Fibroblast of skin of scalp (primary cell): ENCODE measurements at places on chromosomes 12 and 14.

DNA sequence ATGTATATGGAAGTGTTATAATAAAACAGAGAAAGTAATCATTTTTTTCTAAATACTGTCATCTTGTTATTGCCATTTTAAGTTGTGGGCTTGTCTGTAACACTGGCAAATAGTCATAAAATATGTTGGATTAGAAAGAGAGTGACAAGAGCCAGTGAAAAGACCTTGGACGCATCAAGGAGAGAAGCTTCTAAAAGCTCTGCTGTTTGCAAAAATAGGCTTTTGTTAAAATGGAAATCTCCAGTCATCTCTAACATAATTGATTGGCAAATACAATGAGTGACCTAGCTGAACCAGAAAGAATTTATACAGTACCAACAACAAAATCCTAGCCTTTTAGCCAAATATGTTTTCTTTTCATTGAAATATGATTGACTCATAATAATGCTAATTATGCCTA is 245.8 kb upstream of the RMST start:
- DNase-seq: no peak

DNA sequence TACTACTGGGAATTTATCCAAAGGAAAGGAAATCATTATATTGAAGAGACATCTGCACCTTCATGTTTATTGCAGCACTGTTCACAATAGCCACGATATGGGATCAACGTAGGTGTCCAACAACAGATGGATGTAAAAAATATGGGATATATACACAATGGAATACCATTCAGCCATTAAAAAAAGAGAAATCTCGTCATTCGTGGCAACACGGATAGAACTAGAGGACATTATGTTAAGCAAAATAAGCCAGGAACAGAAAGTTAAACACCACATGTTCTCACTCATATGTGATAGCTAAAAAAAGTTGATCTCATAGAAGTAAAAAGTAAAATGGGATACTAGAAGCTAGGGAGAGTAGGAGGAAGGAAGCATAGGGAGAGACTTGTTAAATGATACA is 82.9 kb upstream of the CLMN start:
- no peak for DNase-seq

- DNase-seq: no peak
Observed at GRCh38 chr14:105348945-105349699, 34.6 kb downstream of the PACS2 start.

- DNase-seq: no peak
Observed at GRCh38 chr12:114838480-114838879, 154.5 kb upstream of the TBX3 start.

GRCh38 chr12:2958432-2959191 is 585 bp upstream of the TEAD4 start:
- DNase-seq: peak; percentile 88

GRCh38 chr14:92439537-92440344 is 73.8 kb upstream of the RIN3 start:
- DNase-seq: no peak

GRCh38 chr14:103362780-103363179 is 22.4 kb upstream of the MARK3 start:
- no peak for DNase-seq

- no peak for DNase-seq
Observed at GRCh38 chr12:104785886-104786285, 172.2 kb downstream of the SLC41A2 start.

DNA sequence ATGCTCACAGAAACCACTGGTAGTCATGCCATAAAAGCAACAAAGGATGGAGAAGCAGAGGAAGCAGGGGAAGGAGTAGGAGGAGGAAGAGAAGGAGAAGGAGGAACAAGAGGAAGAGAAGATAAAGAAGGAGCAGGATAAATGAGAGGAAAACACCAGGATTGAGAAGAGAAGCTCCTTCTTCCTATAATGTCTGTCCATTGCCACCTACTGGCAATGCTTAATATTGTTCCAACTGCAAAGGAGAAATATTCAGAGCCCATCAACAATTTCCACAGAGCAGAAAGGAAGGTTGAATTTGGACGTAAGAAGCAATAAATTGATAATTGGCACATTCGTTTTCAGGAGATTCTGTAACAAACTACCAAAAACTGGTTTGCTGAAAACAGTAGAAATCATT is 898.4 kb downstream of the SLC16A7 start:
- DNase-seq: peak; percentile 67

GRCh38 chr14:75372260-75372659 is 55.6 kb upstream of the JDP2 start:
- no peak for DNase-seq

GRCh38 chr12:68185598-68185997 is 26.1 kb upstream of the IFNG start:
- no peak for DNase-seq

DNA sequence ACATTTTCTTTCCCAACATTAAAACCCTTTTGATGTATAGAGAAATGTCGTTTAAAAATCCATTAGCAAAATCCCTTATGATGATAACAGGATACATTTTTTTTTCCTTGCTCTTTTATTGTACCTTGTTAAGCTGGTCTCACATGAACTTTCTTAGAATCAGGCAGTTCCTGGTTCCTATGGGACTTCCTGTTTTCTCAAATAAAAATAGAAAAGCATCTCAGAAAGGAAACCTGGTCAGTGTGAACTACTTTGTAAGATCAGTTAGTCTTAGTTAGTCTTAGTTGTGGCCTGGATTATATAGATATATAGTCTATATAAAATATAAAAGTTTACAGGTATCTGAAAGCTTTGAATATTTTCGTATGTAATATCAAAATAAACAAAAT is 40.3 kb downstream of the LEMD3 start:
- DNase-seq: no peak

GRCh38 chr14:42517806-42518500 is 911.3 kb downstream of the LRFN5 start:
- peak; percentile 0 for DNase-seq

GRCh38 chr14:77120771-77121743 is 20.5 kb downstream of the ZDHHC22 start:
- DNase-seq: no peak

DNA sequence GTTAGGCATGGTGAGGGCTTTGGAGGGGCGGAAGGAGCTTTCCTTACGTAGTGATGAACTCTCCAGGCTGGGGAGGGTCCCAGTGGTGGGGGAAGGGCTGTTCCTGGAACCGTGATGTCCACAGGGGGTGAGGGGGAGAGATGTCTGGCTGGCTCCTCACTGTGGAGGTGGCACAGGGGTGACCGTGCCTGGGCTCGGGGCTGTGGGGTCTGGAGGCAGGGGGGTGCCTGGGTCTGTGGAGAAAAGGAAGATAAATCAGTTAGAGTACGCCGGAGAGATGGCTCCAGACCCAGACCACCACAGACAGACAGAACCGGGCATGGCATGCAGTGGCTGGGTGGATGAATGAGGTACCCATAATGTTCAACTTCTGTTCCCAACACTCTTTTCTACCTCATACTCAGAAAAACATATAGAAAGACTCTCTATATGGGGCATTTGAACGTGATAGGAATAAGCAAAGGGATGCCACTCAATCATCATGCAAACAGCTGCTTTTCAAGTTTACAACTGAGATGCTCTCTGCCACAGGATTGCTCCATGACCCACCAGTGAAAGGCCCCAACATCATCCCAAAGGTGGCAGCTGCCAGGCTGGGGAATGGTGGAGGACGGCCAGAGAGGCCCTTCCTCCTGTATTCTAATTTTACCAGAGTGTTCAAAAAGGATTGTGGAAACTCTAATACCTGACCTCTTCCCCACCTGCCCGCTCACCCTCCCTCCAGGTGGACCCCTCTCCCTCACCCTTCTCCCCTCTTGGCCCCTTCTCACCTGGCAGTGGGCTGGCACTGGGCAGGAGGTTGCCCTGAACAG is 5.6 kb downstream of the MYL6 start:
- peak; percentile 26 for DNase-seq

DNA sequence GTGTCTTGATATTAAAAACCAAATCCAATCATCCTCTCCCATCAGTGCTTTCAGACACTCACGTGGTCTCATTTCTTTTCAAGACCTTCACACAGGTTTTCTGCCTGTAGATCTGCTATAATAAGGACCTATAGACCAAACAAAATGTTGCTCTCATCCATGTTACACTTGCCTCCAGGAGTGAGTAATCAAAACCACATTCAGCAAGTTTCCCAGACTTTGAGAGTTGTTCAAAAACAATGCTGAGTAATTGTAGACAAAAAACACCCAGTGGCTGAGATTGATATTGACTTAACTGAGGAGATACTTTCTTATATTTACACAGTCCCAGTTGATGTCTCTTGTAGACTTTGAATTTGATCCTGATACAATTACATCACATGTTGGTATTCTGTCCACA is 383.1 kb downstream of the TMEM132D start:
- peak; percentile 66 for DNase-seq

GRCh38 chr14:50123062-50123461 is 6.7 kb upstream of the VCPKMT start:
- DNase-seq: no peak

DNA sequence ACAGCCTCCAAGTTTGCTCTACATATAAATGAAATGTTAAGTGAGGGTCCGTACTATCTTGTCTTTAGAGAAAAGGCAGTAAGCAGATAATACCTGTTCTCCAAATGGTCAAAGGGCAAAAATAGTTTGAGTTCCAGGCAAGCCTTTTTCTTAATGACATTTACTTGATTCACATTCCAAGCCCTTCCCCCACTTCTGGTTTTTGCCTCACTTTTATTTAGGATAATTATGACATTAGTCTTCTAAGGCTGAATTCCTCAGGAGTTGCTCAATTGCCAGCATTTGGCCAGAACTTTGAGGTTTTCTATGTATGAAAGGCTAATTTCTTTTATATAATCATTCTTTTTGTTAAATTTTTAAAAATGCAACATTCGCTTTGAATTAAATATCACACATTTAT is 62.5 kb upstream of the DUSP6 start:
- DNase-seq: peak; percentile 68

- DNase-seq: no peak
Observed at GRCh38 chr12:11655842-11656241, 6.4 kb downstream of the ETV6 start.

- peak; percentile 37 for DNase-seq
Observed at GRCh38 chr14:52356025-52356424, 41.9 kb downstream of the PTGER2 start.
